ENCODE measurements at places on chromosomes 2 and 18. TPM values are rescaled to one million over a fixed set of nuclear protein-coding genes. Genes with fewer than 3 reads are reported as not detected.

DNA sequence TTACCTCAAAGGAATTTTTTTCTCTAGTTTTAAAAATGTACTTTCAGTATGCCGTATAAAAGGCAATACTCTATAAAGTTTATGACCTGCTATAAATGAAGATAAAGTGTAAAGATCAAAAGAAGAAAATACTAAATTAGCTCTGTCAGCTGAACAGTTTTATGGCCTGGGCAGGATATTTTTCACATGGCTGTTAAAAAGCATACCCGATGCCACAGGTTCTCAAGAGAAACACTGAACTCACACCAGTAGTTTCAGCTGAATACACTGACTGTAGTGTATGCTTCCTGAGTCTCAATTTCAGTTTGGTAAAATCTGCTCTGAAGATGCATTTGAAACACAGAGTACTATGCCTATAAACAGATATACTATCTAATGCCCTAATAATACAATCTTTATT lies 126.0 kb downstream of the PIGN start:
- no peaks in the 10 kb centered on the region for H3K4me1 ChIP-seq
- H3K27ac ChIP-seq = no peak overlapping the region
- no peak overlapping the region for H3K4me3 ChIP-seq
- no peak for DNase-seq

DNA sequence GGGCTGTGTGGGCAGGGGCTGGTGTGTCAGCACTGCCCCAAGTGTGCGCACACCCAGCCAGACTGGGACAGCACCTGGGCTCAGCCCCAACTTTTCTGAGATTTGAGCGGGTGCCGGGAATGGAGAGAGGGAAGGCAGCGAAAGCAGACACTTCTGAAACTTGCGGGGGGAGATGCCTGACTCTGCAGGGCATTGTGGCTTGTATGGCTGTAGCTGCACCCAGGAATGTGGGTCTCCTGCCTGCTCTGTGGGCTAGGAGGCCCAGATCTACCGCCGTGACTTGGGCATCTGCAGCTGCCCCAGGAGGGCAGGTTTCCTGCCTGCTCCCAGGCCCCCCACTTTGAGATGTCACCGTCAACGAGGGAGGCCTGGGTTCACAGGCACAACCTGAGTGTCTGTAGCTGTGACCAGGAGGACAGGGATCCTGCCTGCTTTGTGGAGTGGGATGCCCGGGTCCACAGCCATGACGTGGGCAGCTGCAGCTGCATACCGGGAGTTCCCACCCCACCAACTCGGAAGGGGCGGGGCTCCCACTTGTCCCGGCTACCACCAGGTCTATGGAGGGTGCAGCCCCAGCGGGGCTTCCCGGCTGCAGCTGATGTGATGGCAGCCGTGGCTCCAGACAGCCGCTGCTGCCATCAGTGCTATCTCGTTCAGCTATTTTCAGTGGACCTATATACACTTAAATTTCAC lies 95.3 kb downstream of the DOK6 start:
- H3K36me3 ChIP-seq = no peaks in the 10 kb centered on the region
- H3K4me1 ChIP-seq = no peaks in the 10 kb centered on the region
- H3K4me3 ChIP-seq = no peak overlapping the region

DNA sequence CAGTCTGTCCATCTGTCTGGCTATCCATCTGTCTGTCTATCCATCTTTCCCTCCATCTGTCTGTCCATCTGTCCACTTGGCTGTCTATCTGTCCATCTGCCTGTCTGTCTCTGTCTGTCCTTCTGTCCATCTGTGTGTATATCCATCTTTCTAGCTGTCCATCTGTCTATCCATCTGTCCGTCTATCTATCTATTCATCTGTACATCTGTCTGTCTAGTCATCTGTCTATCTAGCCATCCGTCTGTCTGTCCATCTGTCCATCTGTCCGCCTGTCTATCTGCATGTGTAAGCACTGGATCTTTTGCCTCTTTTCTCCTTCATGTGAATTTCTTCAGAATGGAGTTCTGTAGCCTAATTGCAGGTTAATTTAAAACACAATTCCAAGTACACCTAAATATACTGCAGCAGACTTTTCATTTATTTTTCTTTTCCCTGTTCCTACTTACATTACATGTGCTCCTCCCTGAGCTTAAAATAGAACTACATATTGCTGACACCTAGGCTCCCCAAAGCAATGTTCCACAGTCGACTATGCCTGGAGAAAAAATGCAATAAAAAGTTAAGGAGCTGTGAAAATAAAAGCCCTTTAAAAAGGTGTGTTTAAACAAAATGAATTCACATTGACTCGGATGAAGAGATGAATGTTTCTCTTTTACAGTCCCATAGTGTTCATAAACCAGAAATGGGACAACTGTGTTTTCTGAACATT lies 37.4 kb upstream of the TXNDC2 start:
- no peak overlapping the region for H3K27ac ChIP-seq
- peaks cover 14% of the 10 kb centered on the region for H3K27me3 ChIP-seq
- peaks cover 12% of the 10 kb centered on the region for H3K4me1 ChIP-seq

AQP12A gene
- not detected for total RNA-seq

MOCOS gene
- total RNA-seq = 25.7 TPM
